ENCODE measurements at places on chromosomes 5 and 9.

DNA sequence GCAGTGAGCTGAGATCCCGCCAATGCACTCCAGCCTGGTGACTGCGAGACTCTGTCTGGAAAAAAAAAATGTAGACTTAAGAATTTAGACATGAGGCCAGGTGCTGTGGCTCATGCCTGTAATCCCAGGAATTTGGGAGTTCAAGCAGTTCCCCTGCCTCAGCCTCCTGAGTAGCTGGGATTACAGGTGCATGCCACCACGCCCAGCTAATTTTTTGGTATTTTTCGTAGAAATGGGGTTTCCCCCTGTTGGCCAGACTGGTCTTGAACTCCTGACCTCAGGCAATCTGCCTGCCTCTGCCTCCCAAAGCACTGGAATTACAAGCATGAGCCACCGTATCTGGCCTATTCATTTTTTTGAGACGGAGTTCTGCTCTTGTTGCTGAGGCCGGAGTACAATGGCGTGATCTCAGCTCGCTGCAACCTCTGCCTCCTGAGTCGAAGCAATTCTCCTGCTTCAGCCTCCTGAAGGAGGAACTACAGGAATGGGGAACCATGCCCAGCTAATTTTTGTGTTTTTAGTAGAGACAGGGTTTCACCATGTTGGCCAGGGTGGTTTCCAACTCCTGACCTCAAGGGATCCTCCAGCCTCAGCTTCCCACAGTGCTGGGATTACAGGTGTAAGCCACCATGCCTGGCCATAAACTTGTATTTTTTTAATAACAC is 14.0 kb downstream of the DDX46 start:
- no peak for DNase-seq

- DNase-seq: no peak
These were observed 176.8 kb downstream of the FER start for GRCh38 chr5:108924457-108924961.

GRCh38 chr5:51416149-51416548 is 32.9 kb downstream of the ISL1 start:
- DNase-seq: no peak

- DNase-seq: no peak
These were observed 198.5 kb upstream of the PTGER4 start for GRCh38 chr5:40481241-40481640.

DNA sequence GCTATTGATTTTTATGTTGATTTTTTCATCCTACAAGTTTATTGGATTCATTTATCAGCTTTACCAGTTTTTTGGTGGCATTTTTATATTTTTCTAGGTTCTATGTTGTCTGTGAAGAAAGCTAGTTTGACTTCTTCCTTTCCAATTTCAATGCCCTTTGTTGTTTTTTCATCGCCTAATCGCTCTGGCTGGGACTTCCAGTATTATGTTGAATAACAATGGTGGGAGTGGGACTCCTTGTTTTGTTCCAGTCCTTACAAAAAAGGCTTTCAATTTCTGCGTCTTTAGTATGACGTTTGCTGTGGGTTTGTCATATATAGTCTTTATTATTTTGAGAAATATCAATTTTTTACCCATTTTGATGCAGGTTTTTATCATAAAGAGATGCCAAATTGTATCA is 175.6 kb upstream of the CCNH start:
- DNase-seq: no peak

- DNase-seq: peak; percentile 15
These were observed 621 bp downstream of the AK6 start for GRCh38 chr5:69368458-69369339.

- no peak for DNase-seq
These were observed 5.9 kb upstream of the ACO1 start for GRCh38 chr9:32378496-32378895.

DNA sequence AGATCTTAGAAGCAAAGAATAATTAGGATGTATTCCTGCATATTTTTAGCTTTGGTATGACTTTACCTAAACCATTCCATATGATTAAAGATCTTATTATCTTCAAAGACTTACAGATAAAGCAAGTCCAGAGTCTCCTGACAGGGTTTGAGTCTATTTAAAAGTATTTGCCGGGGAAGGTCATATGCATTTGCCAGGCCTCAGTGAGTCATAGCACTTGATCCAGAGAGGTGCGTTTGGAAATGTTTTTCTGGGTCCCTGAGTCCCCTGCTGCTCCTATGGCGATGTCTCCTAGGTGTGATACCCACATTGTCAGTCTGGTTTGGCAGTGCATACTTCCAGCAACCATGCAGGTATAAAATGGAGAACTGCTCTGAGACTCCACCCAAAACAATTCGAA is 217.0 kb downstream of the FBXL7 start:
- DNase-seq: no peak

DNA sequence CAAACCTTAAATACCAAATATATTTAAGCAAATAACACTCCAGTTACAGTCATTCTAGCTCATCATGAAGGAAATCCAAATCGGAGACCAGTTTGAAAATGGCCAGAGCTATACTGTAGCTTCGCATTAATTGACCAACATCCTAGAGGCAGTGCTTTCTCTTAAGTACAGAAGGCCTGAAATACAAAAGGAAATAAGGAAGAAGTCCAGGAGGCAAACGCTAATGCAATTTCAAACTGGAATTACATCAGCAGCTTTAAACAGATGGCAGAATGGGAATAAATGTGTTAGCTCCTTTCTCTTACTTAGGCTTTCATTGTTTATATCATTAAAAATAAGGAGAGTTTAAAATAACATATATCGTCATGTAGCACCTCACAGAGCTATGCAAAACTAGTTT is 197.0 kb downstream of the SEC61B start:
- no peak for DNase-seq

GRCh38 chr5:140734354-140734753 is 34.1 kb downstream of the ZMAT2 start:
- no peak for DNase-seq

- no peak for DNase-seq
These were observed 202.2 kb downstream of the NFIB start for GRCh38 chr9:14111696-14112095.

DNA sequence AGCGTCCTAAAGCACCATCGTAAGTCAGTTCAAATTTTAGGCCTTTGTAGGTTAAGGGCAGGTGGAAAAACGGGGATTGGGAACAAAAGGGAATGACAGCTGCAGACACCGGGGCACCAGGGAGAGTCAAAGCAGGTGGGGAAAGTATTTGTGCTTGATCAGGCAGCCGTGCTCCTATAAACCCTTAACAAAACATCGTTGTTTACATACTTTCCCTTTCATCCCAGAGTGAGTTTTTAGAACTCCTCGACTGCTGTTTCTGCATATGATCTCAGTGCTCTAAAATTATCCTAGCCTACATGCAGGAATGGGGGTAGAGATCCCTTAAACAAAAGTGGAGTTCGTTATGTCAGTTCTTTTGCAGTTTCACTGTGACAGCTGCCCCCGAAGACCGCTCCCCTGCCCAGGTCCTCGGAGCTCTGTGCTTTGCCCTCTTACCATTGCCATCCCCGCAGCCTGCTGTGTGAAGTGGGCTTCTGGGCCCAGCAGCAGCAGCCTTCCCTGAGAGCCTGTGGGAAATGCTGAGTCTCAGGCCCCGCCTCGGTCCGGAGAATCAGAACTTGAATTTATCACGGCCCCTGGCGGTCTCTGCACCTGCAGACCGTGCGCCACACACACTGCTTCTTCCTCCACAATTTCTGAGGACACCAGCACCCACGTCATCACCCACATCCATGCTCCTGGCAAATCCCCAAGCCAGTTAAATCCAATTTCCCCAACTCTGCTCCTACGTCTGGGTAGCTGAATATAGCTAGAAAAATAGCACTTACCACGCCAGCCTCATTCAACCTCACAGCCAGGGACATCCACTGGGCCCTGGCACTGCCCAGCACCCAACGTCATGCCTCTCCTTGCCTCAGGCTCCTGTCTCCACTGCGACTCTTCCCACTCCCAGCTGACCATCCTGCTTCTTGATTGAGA is 86.8 kb downstream of the NSUN2 start:
- no peak for DNase-seq

DNA sequence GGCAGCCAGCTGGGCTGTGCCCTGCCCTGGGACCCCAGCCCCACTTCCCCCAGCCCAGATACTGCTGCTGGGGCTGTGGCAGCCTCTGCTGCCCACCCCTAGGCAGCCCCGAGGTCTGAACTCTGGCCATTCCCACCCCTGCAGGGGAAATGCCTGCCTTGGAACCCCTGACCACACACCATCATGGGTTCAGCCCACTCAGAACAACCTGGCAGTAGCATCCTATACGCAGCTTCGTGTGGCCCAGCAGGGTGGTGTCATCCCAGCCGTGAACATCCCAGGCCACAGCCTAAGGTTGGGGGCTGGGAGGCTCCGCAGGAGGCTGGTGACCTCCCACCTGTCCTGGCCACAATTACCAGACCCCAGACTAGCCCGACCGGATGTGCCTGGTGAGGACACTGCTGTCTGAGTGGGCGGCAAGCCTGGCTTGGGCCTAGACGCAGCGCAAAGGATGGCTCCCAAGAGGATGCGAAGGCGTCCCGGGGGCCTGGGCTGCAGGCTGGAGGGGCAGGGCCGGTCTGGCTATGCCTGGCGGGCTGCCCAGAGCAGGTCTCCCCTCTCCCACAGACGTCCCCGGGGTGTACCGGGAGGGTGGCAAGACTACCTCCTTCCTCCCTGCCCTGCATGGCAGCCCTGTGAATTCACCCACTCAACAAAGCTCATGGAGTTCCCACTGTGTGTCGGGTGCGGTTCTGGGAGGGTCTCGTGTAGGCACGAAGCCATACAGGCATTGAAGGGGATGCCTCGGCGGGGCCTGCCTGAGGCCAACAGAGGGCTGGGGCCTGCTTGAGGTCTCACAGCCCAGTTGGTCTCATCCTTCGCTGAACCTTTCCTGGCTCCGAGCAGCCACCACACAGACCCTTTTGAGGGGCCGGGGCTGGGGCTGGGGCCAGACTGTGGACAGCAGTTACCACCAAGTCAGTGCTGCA is 1.5 kb upstream of the SLC34A3 start:
- DNase-seq: no peak

GRCh38 chr5:31726952-31727351 is 88.0 kb downstream of the PDZD2 start:
- DNase-seq: no peak

GRCh38 chr5:11904265-11904906 is at the start of gene CTNND2:
Gene CTNND2 (minus strand): TSS chr5:11904446. CDS start chr5:11903853, 593 bp downstream.
- no peak for DNase-seq

DNA sequence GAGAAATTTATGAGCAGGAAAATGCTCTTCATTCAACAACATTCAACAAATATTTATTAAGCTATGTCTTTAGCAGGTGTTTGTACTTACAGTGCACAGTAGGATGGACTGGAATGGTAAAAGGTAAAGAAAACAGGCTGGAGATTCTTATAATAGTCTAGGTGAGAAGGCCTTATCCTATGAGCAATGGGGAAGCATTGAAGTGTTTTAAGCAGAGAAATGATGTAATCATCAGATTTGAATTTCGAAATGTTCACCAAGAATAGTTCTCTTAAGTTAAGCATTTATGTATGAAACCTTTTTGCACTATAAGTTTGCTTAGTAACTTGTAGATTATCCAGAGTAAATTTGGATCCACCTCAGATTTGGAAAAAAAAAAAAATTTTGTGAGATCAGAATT is 209.3 kb downstream of the NR3C1 start:
- DNase-seq: no peak

DNA sequence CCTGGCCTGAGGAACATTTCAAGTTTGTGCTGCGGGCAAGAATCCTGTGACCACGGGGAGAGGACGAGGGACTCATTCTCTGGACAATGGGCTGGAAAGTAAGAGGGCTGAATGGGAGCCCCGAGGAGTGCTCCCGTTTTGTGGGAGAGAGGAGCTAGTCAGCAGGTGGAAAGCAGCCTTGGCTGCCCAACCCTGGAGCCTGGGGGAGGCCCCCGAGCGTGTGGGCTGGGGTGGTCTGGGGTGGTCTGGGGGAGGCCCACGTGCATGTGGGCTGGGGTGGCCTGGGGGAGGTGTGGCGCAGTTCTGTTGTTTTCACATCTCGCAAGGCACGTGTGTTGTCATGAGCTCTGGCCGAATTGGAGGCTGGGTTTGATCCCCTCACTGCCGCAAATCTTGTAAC is 27.5 kb downstream of the EHMT1 start:
- no peak for DNase-seq
